GDM1 (cell line): ENCODE measurements at places on chromosomes 4 and X.
A peak's percentile ranks its signal among the peaks of the same experiment; 100 is the strongest.

DNA sequence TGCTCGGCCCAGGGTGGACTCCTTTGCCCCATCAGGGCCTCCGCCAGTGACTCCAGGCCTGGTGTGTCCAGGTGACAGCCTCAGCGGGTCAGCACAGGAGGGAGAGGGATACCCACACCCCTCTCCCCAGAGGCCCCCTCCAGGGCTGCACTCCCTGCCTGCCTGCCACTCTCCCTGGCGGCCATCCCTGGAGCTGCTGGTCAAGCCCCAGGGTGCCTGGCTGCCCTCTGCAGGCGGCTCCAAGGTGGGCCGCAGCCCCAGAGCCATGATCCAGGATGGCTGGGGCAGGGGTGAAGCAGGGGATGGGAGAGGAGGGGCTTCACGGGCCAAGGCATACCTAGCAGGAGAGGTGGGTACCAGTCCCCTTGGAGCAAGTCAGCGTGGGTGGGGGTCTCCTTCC, 3.8 kb downstream of the FGFRL1 start:
- no peak for DNase-seq

- DNase-seq = no peak
Observed at GRCh38 chr4:114087596-114088230, 108.3 kb upstream of the ARSJ start.

- DNase-seq = no peak
Observed at GRCh38 chr4:147044241-147044640, 98.6 kb upstream of the TTC29 start.

GRCh38 chr4:81003597-81004111, 26.9 kb upstream of the BMP3 start:
- no peak for DNase-seq

- DNase-seq = no peak
Observed at GRCh38 chrX:22629105-22629725, 356.5 kb downstream of the CBLL2 start.

DNA sequence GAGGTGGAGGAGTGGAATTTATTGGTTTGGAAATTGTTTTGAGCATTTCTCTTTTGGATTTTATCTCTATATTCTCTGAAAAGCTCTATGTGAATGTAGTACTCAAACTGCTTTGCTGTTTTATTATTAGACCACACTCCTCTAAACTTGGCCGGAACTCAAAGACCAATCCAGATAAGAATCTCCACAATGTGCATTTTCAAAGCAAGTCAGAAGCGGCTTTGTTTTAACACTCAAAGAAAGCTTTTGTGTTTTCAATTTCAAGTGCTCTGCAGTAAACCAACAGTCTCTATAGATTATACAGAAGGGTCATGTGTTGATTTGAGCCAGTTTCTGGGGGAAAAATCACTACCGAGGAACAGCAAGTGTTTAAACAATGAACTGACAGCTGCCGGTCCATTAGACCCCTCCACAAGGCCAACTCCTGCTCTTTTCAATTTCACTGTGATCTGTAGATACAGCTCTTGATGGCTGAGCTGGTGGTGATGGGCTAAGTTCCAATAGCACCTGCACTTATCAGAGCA, 79.4 kb downstream of the FTHL17 start:
- DNase-seq = no peak

GRCh38 chr4:150997141-150997540, 17.9 kb downstream of the LRBA start:
- no peak for DNase-seq

DNA sequence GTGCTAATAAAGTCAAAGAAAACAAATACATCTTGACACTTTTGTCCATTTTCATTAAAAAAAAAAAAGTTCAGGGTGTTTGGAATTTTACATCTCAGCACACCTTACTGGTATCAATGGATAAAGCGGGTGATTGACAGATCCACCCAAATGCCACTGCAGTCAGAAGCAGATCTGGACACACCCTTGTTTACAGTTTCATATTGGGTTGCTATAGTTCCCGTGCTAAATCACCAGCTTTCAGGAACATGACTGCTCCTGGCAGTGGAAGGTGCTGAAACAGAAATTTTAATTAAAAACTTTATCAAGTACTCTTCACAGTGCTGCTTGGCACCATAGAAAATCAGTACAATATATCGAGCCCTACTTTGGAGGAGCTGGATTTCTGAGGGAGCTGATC, 116.3 kb downstream of the STOX2 start:
- DNase-seq = no peak

- peak; percentile 9 for DNase-seq
Observed at GRCh38 chr4:139808808-139809756, 143.5 kb downstream of the MGST2 start.

DNA sequence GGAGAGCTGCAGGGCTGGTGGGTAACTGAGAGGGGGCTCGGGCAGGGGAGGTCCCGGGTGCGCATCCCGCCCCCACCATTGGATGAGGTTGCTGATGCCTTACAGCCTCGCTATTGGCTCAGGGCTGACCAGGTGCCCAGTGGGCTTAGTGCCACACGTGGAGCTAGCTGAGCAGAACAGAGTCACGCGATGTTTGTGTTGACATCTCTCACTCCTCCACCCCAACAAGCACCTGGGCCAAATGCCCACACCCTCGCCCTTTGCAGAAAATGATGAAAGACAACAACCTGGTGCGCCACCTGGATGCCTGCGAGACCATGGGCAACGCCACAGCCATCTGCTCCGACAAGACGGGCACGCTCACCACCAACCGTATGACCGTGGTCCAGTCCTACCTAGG, 31.8 kb downstream of the ATP2B3 start:
- DNase-seq = no peak

- DNase-seq = no peak
Observed at GRCh38 chr4:57070461-57070860, 39.7 kb downstream of the IGFBP7 start.

- no peak for DNase-seq
Observed at GRCh38 chr4:141833209-141833608, 196.8 kb downstream of the IL15 start.

- DNase-seq = no peak
Observed at GRCh38 chr4:175176710-175177109, 258.6 kb downstream of the ADAM29 start.

DNA sequence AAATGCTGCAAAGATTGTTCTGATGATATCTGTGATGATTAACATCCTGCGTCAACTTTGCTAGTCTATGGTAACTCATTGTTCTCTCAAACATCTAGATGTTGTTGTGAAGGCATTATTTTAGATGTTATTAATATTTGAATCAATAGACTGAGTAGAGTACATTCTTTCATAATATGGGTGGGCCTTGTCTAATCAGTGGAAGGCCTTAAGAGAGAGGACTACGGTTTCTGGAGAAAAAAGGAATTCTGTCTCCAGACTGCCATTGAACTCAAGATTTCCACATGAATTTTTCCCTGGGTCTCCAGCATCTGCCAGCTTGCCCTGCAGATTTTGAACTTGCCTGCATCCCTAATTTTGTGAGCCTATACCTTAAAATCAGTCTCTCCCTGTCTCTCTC, 2381.1 kb upstream of the AGA start:
- DNase-seq = no peak

DNA sequence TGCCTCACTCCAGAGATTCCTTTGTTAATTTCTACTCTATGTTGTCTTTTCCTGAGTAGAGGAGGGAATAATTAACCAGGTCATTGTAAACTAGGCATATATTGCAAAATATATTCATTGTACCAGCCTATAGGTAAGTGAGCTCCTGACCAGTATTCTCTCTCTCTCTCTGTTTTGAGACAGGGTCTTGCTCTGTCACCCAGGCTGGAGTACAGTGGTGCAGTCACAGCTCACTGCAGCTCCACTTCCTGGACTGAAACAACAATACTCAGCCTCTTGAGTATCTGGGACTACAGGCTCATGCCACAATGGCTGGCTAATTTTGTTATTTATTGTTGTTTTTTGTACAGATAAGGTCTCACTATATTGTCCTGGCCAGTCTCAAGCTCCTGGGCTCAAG, 198.3 kb downstream of the ARAP2 start:
- no peak for DNase-seq

- no peak for DNase-seq
Observed at GRCh38 chrX:85024044-85024443, 20.4 kb downstream of the APOOL start.

DNA sequence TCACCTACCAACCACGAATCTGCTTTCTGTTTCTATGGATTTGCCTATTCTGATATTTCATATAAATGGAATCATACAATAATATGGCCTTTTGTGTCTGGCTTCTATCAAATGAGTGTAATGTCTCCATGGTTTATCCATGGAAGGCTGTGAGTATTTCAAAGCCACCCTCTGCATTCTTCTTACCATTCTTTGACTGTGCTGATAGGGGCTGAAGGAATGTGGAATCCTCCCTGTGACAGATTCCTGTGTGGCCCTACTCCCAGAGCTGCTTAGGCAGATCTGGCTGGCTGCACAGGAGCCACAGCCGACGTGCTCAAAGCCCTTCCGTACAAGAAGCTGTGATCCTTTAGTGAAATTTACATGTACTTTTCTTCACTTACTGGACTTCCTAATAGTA, 163.2 kb downstream of the HS6ST2 start:
- no peak for DNase-seq

DNA sequence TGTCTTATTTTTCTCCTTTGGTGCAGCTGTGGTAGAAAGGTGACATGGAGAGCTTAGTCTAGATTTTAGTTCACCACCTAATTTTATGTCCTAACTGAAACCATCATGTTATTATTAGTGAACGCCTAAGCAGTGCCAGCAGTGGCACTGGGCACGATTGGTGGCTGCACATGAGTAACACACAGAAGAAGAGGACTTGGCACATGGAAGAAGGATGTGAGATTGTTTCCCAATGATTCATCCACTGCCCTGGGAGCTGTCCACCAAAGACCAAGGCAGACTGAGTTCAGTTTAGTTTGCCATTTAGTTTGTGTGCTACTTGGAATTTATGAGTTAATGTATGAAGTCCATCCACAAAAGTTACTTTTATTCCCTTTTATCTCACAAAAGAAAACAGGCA, 68.1 kb upstream of the NAP1L5 start:
- DNase-seq = no peak

- no peak for DNase-seq
Observed at GRCh38 chr4:40878548-40879055, 128.8 kb downstream of the NSUN7 start.

GRCh38 chrX:99073551-99073950, 1336.5 kb downstream of the PCDH19 start:
- DNase-seq = no peak
